T-cell (primary cell): ENCODE measurements at places on chromosomes 13 and 19. TPM values are rescaled to one million over a fixed set of nuclear protein-coding genes. Genes with fewer than 3 reads are reported as not detected.
A peak's percentile ranks its signal among the peaks of the same experiment; 100 is the strongest.

ZNF625 gene
- 1.6 TPM for total RNA-seq

RUBCNL gene
- 2.2 TPM for total RNA-seq

NPHS1 gene
- 0.33 TPM for total RNA-seq

JUND gene
- 937 TPM for total RNA-seq

KIR2DL4 gene
- 0.25 TPM for total RNA-seq

C19orf85 gene
- not detected for total RNA-seq

PRSS57 gene
- 1.5 TPM for total RNA-seq

NCR1 gene
- 3.3 TPM for total RNA-seq

OR10H2 gene
- not detected for total RNA-seq

OR4F17 gene
- not detected for total RNA-seq

SCEL gene
- 0.09 TPM for total RNA-seq

SHISA7 gene
- total RNA-seq: not detected

DNA sequence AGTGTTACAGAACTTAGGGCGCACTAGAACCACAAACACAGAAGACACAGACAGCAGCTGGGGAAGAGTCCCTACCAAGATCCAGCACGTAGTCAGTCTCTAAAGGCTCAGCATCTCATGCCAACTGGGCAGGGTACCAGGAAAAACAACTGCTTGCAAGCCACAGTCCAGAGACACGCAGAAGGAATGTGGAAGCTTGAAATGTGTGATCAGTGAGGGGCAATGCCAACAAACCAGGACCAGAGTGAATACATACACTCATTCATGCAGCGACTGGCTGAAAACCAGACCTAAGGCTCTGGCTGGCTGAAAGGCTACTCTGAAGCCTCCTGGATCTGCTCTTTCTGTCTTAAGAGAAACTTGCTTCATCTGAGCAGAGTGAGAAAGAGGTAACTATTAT, 1484.8 kb downstream of the EFNB2 start:
- H3K4me3 ChIP-seq: no peak overlapping the region
- no peak for DNase-seq
- H3K27me3 ChIP-seq: no peaks in the 10 kb centered on the region
- H3K27ac ChIP-seq: no peak overlapping the region

GRCh38 chr19:6167115-6167514, 31.6 kb downstream of the ACSBG2 start:
- no peak overlapping the region for H3K4me3 ChIP-seq
- no peak for DNase-seq
- no peaks in the 10 kb centered on the region for H3K36me3 ChIP-seq
- peaks cover 2% of the 10 kb centered on the region for H3K27me3 ChIP-seq

GRCh38 chr13:98473135-98473787, 103.6 kb downstream of the STK24 start:
- no peak for DNase-seq

DNA sequence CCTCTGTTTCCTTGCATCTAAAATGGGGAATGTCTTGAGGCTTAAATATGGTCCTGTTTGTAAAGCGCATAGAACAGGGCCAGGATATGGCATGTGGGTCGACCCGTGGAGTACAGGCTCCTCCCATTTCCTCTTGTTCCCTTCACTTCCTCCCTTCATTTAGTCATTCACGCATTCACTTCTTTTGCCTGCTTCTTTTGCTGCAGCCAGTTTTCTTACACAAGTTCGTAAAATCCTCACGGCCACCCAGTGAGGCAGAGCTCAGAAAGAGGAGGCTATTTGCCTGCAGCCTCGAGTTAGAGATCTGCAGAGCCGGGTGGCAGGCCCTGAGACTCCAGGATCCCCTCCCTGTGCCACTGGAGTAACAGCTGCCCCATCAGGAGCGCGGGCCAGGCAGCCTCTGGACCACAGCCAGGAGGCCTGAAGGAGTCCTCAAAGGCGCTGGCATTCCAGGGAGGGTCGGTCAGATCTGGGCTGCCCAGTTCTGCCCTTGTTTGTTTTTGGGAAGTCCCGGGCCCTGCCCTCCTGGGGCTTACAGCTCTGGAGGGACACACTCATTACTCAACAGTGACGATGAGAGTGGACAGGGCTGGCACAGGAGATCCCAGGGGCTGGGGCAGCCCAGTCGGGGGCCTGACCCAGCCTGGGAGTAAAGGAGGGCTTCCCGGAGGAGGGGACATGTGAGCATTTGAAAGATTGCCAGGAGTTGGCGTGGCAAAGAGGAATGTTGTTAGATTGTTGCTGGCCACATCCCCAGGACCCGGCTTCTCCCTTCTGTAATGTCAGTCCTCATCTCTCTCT, 4.6 kb downstream of the PPP5C start:
- H3K4me3 ChIP-seq: no peak overlapping the region
- DNase-seq: peak; percentile 8
- H3K4me1 ChIP-seq: peaks cover 88% of the 10 kb centered on the region
- peaks cover 12% of the 10 kb centered on the region for H3K36me3 ChIP-seq
- H3K27ac ChIP-seq: peak overlapping the region; percentile 72
- no peaks in the 10 kb centered on the region for H3K27me3 ChIP-seq

DNA sequence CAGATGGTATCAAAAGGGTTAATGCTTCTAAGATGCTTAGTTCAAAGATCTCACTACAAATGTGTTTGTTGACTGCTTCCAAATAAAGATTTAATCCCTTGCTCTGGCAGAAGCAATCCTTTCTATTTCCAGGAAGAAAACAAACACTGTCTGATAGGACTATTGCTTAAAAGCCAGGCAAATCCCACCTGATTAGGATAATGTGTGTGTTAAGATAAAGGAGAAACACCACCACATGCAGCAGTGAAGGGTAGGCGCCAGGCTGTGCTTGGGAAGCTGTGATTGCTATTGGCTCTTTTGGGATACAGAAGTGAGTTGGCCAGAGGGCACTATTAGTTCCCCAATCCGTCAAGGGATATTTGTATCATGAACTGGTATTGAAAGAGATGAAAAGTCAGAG, 62.8 kb upstream of the LRCH1 start:
- H3K4me1 ChIP-seq: no peaks in the 10 kb centered on the region
- peaks cover 4% of the 10 kb centered on the region for H3K27me3 ChIP-seq
- no peaks in the 10 kb centered on the region for H3K36me3 ChIP-seq
- H3K27ac ChIP-seq: no peak overlapping the region

DNA sequence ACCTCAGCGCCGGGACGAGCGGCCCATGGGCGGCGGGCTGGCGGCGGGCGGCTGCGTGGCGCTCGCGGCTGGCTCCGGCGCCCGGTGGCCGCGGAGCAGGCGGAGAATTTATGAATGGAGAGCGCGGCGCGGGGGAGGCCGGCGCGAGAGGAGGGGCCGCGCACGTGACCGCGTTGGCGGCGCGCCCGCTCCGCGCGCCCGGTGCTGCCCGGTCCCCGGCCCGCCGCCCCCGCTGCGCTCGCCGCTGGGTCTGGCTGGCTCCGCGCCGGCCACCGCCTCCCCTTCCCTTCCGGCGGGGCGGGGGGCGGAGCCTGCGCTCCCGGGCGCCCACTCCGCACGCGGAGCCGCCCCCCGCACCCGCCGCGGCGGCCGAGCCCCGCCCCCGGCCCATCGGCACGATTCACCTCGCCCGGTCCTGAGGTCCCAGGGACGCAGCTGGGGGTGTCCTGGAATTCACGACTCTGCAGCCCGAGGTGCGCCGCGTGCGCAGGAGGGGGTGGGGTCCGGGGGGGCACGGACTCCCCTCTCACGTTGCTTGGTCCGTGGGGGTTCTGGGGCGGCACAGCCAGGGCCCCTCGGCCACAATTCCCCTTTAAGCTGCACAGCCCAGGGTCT, at the start of gene CBARP:
Gene CBARP, minus strand, starts transcription at position 252 of the 615 bp plus-strand sequence. CDS start 1,905 bp downstream, outside the sequence.
- H3K4me1 ChIP-seq: peaks cover 9% of the 10 kb centered on the region
- peaks cover 40% of the 10 kb centered on the region for H3K27me3 ChIP-seq
- H3K27ac ChIP-seq: no peak within 1 kb of the TSS
- DNase-seq: no peak

- DNase-seq: no peak
- H3K4me3 ChIP-seq: no peak overlapping the region
- no peaks in the 10 kb centered on the region for H3K27me3 ChIP-seq
- no peak overlapping the region for H3K27ac ChIP-seq
- H3K4me1 ChIP-seq: no peaks in the 10 kb centered on the region
Measured at GRCh38 chr13:37416291-37417059, 182.1 kb downstream of the POSTN start.

DNA sequence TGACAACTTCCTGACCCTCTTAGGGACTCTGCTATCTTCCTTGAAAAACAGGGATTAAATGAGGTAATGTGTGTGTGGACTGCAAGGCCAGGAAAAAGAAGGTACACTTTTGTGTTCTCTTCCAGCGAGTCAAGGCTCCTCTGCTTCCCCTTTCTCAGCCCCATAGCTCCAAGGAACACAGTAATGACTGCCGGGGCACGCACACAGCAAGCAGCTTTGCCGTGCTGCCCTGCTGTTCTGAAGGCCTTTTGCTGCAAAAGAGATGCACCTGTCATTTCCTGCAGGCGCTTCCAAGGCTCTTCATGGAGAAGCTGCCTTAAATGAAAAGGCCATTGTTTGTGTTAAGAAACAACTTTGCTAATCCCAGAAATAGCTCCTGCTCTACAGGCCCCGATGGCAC, 84.6 kb downstream of the CYSLTR2 start:
- no peak overlapping the region for H3K27ac ChIP-seq
- no peaks in the 10 kb centered on the region for H3K36me3 ChIP-seq
- H3K4me1 ChIP-seq: no peaks in the 10 kb centered on the region
- no peak for DNase-seq
- H3K27me3 ChIP-seq: no peaks in the 10 kb centered on the region

- no peak overlapping the region for H3K27ac ChIP-seq
- H3K27me3 ChIP-seq: no peaks in the 10 kb centered on the region
- no peaks in the 10 kb centered on the region for H3K4me1 ChIP-seq
Measured at GRCh38 chr19:33052352-33052972, 12.2 kb downstream of the RHPN2 start.

GRCh38 chr19:46296722-46297461, at the start of gene HIF3A:
Gene HIF3A, plus strand, starts transcription at chr19:46297042. Its CDS starts 35 bp downstream, at chr19:46297077.
- no peak within 1 kb of the TSS for H3K4me3 ChIP-seq
- DNase-seq: no peak
- no peaks in the 10 kb centered on the region for H3K36me3 ChIP-seq

- no peak for DNase-seq
- no peaks in the 10 kb centered on the region for H3K4me1 ChIP-seq
- no peaks in the 10 kb centered on the region for H3K36me3 ChIP-seq
- H3K27me3 ChIP-seq: no peaks in the 10 kb centered on the region
Measured at GRCh38 chr13:46909042-46909441, 12.2 kb upstream of the HTR2A start.

DNA sequence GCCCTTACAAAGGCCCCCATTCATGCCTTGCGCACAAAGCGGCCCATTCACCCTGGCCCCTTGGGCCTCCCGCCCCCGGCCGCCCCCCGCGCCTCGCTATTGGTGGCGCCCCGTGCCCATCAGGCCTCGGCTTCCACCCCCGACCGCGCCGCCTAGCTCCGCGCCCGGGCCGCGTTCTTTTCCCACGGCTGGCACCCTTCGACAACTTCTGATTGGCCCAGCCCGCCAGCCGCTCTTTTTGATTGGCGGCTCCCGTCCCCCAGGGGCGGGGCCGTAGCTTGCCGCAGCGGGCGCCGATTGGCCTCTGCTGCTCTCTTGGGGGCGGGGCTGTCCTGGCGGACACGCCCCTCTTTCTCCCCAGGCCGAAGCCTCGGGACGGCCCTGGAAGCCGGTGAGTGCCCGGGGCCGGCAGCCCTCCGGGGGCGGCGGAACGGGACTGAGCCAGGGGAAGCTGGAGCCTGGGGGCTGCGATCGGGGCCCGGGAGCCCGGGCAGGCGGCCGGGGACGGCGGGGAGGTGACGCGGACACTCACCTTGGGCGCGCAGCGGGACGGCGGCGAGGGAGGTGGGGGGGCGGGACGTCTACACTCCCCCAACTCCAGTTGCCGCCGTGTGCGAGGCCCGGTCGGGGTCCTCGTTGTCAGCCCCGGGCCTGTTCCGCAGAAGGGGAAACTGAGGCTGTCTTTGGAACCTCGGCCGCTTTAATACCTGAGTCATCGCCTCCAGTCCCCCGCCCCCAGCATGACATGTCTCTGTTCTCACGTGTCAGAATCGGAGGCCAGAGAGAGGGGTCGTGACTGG, at the start of gene MYH14:
Gene MYH14, plus strand, starts transcription at position 342 of the 800 bp plus-strand sequence. CDS start 6,744 bp downstream, outside the sequence.
- H3K4me1 ChIP-seq: no peaks in the 10 kb centered on the region
- no peaks in the 10 kb centered on the region for H3K36me3 ChIP-seq
- no peak for DNase-seq
- peaks cover 75% of the 10 kb centered on the region for H3K27me3 ChIP-seq

DNA sequence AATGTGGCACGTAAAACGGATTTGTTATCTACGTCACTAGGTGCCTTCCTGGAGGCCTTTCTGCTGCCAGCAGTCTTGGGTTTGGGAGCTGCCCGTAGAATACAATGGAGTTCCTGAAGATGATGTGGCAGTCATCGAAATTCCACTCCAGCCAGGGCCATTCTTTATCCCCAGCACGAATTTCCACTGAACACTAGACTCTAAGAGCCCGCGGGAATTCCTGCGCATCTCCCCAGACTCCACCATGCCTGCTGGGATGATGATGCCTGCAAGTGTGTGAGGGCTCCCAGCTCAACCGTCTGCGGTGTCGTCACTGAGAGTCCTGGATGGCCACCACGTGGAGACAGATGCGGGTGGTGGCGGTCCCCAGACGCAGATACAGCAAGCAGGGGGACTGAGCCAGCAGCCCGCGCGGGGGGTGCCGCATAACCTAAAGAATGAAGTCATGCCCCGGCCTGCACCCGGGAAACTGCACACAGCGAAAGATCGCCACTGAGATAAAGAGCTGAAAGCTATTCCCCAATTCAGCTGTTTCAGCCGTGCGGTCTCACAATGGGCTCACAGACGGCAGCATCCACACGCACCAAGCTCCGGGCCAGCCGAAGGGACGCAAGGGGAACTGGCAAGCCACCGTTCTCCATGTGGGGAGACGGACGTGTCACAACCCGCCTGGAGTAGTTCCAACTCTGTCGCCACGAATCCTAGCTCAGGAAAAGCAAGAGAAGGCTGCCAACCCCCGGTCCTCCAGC, 41.1 kb downstream of the COL4A1 start:
- DNase-seq: no peak
- H3K27me3 ChIP-seq: peaks cover 18% of the 10 kb centered on the region
- no peak overlapping the region for H3K4me3 ChIP-seq

GRCh38 chr19:821231-821824, 427 bp downstream of the PLPPR3 start:
- H3K27ac ChIP-seq: no peak overlapping the region
- no peaks in the 10 kb centered on the region for H3K4me1 ChIP-seq
- DNase-seq: no peak
- no peaks in the 10 kb centered on the region for H3K36me3 ChIP-seq
- H3K27me3 ChIP-seq: peaks cover 2% of the 10 kb centered on the region
- no peak overlapping the region for H3K4me3 ChIP-seq

DNA sequence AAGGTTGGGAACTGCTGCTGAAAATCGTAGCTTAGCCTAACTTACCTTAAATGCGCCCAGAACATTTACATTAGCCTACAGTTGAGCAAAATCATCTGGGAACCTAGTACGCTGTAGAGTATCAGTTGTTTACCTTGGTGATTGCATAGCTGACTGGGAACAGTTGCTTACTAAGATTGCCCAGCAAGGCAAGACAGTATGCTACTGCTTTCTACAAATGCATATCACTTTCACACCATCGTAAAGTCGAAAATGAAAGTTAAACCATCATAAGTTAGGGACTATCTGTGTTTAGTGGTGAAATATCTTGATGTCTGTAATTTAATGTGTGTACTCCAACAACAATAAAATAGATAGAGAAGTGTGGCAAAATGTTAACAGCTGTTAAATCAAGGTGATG, 1670.6 kb upstream of the PCDH20 start:
- no peaks in the 10 kb centered on the region for H3K4me1 ChIP-seq
- H3K27ac ChIP-seq: no peak overlapping the region
- no peak for DNase-seq
- no peaks in the 10 kb centered on the region for H3K27me3 ChIP-seq
- H3K36me3 ChIP-seq: no peaks in the 10 kb centered on the region

- no peaks in the 10 kb centered on the region for H3K36me3 ChIP-seq
- peaks cover 6% of the 10 kb centered on the region for H3K4me1 ChIP-seq
- H3K27ac ChIP-seq: no peak overlapping the region
- H3K27me3 ChIP-seq: no peaks in the 10 kb centered on the region
Measured at GRCh38 chr19:38280030-38280921, 15.9 kb downstream of the SPINT2 start.
